ENCODE measurements at places on chromosomes 6 and 20.

DNA sequence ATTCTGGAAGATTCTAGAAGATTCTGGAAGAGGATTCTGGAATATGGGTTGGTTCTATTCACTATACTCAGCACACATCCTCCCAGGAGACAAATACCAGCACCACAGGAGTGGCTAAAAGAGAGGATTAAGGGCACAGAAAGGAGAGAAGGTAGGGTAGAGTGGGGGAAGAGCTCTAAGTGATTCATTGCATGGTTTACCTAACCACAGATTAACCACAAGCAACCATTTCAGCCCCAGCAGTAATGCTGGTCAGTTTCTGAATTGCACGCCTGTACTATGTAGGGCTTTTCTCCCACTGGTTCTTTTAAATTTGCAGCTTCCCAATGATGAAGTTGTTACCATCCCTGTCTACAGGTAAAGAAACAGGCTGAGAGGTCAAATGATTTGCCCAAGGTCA is 192.7 kb upstream of the PMEPA1 start:
- DNase-seq: peak; percentile 79

- no peak for DNase-seq
These were observed 152.8 kb downstream of the TAF4 start for GRCh38 chr20:61912665-61913422.

GRCh38 chr6:79864001-79864400 is 83.4 kb downstream of the ELOVL4 start:
- DNase-seq: no peak

DNA sequence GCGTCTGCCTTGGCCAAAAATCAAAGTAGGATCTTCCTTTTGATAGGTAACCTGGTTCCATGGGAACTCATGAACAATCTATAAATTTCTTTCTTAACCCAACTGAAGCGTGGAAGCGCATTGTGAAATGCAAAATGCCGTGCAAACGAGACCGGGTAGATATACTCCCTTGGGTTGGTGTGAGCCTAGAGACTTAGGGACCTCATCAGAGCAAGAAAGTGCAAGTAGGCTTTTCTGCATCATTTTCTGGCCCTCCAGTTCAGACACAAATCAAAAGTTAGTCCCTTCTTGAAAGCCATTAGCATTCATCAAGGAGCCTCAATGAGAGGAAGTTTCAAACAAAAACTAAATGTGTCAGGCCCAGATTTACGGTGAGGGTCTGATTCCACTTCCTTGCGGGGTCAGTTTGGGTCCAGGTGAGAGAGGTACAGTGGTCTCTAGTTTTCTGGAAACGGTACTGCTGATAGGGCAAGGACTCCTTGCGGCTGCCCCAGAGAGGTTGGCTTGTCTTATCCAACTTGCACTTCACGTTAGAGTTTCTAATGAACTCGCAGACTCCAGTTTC is 5.3 kb upstream of the ZNF184 start:
- DNase-seq: no peak

GRCh38 chr20:57672953-57673575 is 36.8 kb downstream of the PMEPA1 start:
- DNase-seq: no peak

DNA sequence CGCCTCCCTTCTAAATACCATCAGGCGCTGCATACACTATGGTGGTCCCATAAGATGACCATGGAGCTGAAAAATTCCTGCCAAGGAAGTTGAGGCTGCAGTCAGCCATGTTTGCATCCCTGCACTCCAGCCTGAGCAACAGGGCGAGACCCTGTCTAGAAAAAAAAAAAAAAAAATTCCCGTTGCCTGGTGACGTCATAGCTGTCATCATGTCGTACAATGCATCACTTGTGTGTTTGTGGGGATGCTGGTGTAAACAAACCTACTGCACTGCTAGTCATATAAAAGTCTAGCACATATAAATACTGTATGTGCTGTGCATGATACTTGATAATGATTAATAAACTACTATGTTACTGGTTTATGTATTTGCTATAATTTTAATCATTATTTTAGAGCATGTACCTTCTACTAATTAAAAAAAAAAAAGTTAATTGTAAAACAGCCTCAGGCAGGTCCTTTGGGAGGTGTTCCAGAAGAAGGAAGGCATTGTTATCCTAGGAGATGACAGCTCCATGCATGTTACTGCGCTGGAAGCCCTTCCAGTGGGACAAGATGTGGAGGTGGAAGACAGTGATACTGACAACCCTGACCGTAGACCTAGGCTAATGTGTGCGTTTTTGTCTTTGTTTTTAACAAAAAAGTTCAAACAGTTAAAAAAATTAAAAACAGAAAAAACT is 132.6 kb downstream of the BANF2 start:
- DNase-seq: no peak

DNA sequence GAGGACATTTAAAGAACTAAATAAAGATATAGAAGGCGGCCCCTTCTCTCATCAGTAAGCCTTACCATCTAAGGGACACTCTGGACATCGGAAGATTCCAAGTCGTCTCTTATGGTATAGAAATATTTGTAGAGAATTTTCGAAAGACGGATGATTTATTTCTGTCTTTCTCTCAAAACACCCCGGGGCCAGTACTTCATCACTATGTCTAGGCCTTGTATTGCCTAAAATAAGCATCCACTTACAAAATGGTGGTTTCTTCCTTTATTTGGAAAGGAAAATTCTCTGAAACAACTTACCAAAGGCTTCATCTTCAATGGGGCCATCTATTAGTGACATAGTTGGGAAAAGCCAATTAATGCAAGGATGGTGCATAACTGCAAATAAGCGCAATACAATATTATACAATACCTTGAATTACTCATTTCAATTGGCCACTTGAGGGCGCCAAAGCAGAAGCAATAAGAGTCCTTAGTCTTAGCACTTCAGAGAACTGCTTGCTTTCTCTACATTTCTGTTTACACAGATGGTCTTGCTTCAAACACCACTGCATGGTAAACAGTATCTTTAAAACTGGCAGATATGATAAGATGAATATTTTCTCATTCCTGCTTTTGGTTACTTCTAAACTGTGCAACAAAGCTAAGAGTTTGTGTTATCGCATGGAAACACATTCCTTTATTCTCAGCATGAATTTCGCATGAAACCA is 113.2 kb downstream of the VIP start:
- peak; percentile 22 for DNase-seq

GRCh38 chr6:4210629-4211419 is 75.4 kb upstream of the ECI2 start:
- peak; percentile 49 for DNase-seq

DNA sequence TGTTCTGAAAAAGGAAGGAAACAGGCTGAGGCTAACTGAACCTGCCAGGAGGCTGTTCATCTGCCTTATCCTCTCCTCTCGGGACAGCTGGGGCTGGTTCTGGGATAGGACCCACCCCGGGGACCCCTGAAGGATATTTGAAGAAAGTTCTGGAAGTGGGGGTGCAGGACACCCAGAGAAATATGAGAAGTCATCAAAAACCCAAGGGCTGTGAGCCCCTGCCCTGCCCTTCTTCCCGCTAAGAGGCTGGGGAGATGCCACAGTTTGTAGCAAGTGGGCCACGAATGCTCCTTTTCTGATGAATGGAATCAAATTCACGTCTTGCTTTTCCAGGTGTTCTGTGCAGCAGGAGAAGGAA is 37.9 kb downstream of the TMEM242 start:
- DNase-seq: no peak

GRCh38 chr6:69594405-69594804 is 202.4 kb downstream of the LMBRD1 start:
- DNase-seq: no peak

- no peak for DNase-seq
These were observed 266.7 kb downstream of the LRFN2 start for GRCh38 chr6:40320441-40320840.

DNA sequence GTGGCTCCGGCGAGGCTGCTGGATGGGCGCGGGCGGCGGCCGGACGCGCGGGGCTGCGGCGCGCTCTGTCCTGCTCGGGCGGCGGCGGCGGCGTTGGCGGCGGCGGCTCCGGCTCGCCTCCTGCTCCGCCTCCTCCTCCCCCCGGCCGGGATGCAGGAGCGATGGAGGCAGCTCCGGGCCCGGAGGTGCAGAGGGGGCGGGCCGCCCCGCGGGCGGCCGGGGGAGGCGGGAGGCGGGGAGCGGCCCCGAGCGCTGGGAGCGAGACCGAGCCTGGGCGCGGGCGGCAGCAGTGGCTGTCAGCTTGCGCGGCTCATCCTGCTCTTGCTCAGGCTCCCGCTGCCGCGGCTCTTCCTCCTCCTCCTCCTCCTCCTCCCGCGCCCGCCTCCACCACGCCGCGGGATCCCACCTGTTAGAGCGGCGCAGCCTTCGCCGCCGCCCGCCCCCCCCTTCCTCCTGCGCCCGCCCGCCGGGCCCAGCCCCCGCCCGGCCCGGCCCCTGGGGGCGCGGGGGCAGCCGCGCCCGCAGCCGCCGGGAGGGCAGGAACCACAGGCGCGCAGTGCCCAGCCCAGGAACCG is at the start of gene NOL4L:
Gene NOL4L (minus strand): TSS at position 323 of the 575 bp plus-strand sequence. CDS start 443 bp downstream, outside the sequence.
- no peak for DNase-seq

DNA sequence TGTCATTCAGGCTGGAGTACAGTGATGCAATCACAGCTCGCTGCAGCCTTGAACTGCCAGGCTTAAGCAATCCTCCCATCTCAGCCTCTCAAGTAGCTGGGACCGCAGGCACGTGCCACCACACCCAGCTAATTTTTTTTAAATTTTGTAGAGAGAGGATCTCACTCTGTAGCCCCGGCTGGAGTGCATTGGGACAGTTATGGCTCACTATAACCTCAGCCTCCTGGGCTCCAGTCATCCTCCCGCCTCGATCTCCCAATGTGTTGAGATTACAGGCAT is 86.5 kb downstream of the SERAC1 start:
- DNase-seq: no peak

GRCh38 chr6:53892707-53893106 is 97.9 kb downstream of the LRRC1 start:
- DNase-seq: no peak

GRCh38 chr6:79631693-79632172 is 604 bp downstream of the SH3BGRL2 start:
- DNase-seq: no peak
